ENCODE measurements at places on chromosomes 6 and 20.

GRCh38 chr20:48238781-48239180, 453.5 kb upstream of the SULF2 start:
- no peak for DNase-seq

DNA sequence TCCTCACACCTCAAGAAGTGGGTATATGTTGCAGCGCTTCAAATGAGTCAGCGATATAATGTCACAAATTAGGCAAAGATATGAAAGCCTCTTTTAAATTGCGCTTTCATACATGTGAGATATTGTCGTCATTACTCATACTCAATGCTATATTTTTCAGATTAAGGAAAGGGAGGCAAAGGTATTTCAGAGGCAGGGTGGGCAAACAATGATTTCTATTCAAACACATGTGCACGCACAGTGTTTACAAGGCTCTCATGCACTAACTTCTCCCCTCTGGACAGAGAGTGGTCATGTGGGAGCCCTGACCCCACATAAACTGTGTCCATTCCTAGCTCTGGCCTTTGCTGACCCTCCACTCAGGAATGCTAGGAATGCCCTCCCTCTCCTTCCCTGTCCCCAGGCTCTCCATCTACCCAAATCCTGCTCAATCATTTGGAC, 112.1 kb upstream of the TMEM170B start:
- no peak for DNase-seq

- DNase-seq = no peak
These were observed 12.9 kb upstream of the C20orf144 start for GRCh38 chr20:33649201-33649681.

DNA sequence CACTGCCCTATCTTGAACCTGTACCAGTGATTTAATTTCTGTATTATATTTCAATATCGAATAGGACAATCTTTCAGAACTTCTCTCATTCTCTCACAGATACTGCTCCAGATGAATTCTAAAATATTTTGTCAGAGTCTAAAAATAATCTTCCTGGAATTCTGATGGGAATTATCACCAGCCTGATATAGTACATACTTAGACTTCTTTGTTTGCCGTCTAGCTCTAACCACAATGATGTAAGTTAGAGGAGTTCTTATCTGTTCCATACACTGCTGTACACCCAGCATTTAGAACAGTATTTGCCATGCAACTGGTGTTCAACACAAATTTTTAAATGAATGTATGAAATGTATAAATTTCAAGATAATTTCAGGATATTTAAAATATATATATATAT, 1.3 kb upstream of the HUS1B start:
- DNase-seq = no peak

DNA sequence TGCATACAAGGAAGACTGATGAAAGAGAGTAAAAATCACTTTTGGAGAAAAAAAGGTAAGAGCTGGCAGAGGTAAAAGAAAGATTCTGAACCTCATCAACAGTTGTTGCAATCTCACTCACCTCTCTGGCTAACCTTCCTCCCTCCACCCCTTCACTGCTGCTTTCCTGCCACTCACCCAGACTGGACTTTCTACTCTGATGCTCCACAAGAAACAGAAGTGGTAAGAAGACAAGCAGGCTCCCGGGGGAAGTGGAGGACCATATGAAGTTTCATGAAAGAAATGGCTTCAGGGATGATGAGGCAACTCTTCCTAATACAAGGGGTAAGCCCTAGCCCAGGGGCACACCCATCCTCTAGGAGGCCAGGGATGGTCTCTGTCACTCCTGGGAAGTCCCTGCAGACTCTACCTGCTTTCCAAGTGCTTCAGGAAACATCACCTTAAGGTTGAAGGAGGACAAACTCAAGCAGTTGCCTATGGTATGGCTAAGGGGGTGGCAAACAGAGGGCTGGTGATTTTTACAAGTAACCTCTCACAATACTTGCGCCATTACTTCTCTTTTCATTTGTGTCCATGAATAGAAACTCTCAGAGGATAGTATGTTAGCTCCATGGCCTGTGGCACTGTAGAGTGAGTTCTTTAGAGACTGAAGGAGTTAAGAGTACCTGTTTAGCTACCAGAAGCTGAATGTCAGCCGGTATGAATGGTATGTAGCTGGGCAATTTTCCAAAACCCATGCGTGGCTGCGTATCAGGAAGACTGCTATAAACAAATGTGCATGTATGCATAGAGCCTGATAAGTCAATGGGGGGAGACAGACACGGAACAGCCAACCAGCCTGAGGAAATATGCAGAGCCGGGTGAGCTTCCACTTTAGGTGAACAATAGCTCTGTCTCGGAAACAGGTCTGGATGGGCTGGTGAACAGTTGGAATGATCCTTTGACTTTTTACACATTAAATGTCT, 112.0 kb downstream of the BACH2 start:
- DNase-seq = no peak

DNA sequence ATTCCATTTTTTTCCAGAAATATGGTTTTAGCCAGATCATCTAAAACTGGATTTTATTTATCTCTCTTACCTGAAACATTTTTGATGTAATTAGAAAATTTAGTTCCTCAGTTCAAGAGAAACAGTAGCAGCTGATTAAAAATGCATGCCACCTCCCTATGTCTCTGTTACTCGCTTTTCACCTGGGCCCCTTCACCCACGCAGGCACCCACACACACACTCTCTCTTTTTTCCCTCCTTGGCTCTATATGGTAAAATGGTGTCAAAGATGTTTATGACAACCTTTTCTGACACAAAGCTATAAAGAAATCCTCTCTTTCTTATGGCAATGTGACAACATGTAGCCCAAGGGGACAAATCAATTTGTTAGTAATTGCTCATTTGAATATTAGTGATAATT, 5.8 kb upstream of the SGK1 start:
- DNase-seq = no peak

DNA sequence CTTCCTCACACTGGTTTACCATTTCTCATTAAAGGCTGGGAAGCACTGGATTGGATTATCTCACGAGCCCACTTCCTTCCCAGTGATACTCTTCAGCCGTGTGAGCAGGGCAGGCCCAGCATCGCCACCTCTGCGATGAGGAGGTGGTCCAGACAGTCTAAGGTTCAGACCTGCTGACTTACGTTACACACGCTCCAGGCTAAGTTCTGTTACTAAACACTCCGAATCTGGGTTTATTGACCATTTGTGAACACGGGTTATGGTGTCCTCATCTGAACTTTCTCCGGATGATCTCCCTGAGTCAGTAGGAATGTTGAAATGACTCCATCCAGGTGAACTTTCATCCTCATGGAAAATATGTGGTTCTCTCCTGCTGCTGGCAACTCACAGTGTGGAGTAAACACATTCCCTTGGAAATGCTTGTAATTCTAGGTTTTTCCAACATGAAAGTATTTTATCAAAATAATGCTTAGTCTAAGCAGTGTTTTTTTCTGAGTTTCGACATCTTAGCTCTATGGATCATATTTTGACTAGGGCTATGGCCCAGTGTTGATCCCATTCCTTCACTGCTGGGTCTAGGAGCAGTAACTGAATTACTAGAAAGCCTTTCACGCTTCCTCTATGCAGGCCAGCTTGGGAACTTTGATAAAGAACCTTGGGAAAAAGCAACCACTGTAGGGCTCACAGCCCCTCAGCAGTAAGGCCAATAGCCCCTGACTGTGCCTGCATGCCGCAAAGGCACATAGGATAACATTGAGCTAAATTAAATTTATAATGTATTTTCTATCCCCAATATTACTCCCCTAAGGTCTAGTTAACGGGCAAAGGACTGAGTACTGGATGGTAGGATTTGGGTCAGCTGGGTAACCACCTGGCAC, 37.7 kb upstream of the PXDC1 start:
- no peak for DNase-seq

GRCh38 chr6:42449917-42450476, 1.7 kb downstream of the TRERF1 start:
- no peak for DNase-seq

DNA sequence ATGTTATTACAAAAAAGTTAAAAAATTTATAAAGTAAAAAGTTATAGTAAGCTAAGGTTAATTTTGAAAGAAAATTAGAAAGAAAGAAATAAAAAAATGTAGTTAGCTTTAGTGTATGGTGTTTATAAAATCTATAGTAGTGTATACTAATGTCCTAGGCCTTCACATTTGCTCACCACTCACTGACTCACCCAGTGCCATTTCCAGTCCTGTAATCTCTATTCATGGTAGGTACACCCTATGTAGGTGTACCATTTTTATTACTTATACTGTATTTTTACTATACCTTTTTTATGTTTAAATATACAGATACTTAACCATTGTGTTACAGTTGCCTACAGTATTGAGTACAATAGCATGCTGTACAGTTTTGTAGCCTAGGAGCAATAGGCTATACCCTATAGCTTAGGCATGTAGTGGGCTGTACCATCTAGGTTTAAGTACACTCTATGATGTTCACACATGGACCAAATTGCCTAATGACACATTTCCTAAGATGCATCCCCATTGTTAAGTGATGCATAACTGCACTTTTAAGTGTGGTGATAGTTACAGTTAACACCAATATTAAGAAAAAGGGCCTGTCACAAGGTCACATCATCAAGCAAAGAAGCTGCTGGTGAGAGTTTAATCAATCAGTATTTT, 8.0 kb downstream of the CD2AP start:
- DNase-seq = no peak

DNA sequence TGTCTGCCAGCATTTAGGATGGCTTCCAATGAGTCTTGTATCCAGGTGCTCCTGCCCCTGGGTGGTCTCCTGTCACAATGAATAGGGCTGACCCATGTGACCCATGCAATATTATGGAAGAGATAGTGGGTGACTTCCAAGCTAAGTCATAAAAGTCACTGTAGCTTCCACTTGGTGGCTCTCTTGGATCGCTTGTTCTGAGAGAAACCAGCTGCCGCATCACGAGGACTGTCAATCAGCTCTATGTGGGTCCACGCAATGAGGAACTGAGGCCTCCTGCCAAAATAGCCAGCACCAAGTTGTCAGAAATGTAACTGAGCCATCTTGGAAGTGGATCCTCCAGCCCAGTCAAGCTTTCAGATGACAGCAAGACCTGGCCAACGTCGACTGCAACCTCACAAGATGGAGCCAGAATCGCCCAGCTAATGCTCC, 14.9 kb upstream of the MATN4 start:
- DNase-seq = no peak

DNA sequence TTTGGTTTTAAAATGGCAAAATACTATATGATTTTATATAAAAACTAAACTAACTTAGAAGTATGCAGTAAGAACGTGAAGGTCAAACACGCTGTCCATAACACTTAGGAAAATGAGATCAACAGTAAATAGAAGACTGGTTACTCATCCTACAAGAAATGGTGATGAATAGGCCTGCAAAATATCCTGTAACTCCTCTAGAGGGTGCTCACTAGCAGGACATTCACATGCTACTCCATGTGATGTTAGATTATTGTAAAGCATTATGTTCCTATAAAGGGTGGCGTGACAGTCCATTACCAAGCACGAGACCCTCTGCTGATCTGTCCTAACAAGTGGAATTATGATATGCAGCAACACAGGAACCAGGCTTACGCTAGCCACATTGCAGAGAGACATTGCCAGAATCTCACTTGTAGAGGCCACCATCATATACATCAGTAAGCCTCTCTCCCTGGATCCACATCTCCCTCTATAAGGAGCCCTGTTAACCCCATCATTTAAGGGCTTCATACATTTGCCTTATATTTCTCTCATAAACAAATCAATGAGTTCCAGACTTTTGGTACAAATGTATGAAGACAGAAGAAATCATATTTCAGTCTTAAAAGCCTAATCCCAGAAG, 18.0 kb upstream of the DEFB129 start:
- no peak for DNase-seq

Measured in stimulated activated CD8-positive, alpha-beta memory T cell treated with anti-CD3 and anti-CD28 coated beads, Interleukin-15, amount 100 ng/mL, for 4 hours (primary cell).